ENCODE measurements at places on chromosomes 1 and 21.

- DNase-seq, result no peak
These were observed 90.0 kb downstream of the URB2 start for GRCh38 chr1:229716069-229716468.

- no peak for DNase-seq
These were observed 15.2 kb downstream of the H6PD start for GRCh38 chr1:9249534-9250410.

DNA sequence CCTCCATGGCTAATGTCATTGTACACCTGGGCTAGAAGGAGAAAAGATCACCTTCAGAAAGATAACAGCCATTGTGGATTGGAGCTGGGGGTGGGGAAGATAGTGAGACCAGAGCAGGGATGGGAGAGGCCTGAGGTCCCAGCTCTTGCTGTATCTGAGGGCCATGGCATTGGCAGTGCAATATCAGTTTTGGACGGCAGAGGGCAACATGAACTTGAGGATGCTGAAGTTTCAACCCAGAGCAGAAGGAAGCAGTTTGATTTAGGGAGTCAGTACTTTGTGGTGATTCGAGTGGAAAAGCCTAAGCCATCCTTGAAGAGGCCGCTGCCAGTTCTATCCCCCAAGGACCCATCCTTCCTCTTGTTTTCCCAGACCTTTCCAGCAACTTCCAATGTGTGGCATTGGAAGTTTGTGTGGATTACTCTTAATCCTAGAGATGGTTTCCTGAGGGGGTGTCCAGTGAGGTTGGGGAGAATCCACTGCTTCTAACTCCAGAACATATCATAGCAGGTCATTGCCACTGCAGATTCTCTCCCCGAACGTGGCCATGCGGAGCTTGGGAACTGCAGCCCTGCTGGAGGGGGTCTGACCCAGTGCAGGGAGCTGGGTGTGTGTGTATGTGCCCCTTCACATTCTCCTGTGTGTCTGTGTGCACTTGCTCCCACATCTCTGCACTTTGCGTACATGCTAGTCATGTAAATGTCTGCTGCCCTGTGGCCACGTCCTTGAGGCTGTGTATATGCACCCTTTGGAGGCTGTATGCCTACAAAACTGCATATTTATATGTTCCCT is 24.1 kb downstream of the SLC26A9 start:
- peak; percentile 76 for DNase-seq

- no peak for DNase-seq
These were observed 32.3 kb upstream of the FBXO28 start for GRCh38 chr1:224081604-224082003.

DNA sequence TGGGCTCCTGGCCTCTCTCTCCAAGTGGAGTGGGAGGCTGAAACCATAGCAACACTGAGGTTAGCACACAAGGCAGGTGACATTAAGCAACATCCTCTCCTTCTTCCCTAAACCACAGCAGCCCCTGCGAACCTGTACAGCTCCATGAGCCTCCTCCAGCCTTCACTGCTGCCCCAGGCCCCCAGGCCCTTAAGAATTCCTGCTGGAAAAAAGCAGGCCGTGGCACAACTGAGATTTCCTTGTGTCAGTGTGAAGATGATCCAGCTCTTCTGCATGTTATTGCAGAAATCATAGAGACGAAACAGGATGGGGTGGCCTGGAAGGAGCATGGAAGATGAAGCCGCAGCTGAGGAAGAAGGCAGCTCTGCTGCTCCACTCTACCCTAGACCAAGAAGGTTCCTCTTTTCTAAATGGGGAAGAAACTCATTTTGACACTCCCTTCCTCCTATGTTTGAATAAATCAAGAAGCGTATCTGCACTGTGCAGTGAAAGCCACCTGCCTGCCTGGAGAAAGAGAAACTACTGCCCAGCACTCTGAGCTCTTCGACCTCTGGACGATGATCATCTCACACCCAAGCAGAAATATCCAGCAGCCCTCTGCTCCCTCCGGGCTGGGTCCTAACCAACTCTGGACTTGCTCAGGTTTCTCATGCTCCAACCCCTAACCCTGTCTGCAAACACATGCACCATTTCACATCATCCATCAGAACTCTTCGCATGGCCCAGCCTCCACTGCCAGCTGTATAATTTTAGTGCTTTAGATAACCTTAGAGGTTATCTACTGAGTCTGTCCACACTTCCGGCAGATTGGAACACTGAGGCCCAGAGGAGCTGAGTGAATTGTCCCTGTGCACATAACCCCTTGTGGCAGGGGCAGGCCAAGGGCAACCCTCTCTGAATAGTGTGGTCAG is 20.7 kb downstream of the SH3BP5L start:
- DNase-seq, result peak; percentile 87

DNA sequence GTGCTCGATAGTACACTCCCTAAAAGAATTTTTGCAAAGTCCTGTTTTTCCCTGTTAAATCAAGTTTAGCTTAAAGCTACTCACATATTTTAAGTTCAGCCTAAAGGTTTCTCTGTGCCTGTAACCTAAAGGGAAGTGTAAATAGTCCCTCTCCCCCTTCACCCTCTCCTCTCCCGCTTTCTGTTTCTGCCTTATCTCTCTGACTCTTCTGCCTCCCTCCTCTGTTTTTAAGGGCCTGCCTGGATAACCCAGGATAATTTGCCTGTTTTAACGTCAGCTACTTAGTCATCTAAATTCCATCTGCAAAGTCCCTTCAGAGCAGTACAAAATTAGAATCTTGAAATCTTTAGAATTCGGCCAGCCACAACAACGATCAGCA is 92.6 kb downstream of the NID1 start:
- no peak for DNase-seq

GRCh38 chr1:81478219-81478618 is 322.5 kb upstream of the ADGRL2 start:
- no peak for DNase-seq

DNA sequence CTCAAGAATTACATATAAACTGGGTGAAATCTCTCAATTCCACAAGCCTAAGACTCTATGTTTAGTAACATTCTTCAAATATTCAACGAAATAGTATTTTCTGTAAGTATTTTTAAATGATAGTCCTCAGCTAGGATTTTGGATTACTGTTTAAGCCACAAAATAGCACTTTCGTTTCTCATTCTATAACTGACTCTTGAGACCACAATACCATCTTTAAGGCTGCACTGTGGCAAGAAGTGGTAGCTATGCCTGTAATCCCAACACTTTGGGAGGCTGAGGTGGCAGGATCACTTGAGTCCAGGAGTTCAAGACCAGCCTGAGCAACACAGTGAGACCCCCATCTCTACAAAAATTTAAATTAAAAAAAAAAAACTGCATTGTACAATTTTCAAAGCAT is 126.7 kb downstream of the CDC42BPA start:
- DNase-seq, result no peak

- DNase-seq, result no peak
These were observed 158.3 kb downstream of the PLXNA2 start for GRCh38 chr1:208085655-208086515.

DNA sequence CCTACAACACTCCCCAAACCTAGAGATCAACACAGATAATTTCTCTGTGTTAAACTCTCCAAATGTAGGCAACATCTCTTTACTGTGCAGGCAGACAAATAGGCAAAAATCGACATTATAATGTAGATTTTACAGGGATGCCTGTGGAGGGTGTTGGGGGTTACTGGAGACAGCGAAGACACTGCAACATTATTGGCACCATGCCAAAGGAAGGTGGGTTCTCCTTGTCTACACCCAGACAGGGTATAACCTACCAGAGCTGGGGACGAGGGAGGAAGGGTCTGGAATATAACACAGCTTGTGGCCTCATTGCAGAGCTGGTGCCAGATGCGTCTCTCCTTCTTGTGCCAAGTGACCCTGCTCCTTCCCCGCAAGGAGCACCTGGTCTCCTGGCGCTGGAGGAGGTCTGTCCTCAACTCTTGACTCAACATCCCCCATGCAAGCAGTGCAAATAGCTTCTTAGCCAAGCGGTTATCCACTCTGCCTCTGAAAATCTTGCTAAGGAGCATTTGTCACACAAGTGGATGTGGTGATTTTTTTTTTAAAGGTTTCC is 404.0 kb downstream of the PRDM2 start:
- no peak for DNase-seq

DNA sequence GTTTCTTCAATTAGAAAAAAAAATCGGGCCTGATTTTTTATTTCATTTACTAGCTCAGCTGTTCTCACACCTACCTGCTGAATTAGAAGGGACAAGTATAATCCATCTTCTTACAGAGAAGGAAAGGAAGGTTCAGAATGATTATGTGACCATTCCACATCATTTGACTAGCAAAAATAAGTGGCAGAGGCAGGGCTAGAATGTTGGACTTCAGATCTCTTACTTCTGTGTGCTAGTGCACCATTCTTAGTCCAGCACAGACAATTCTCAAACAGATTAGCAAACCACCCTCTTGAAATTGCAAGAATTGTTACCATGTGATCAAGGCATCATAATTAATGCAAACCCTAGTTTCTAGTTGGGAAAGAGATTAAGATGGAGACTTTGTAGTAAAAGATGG is 32.7 kb downstream of the CTH start:
- DNase-seq, result no peak

GRCh38 chr1:156953571-156953970 is 33.1 kb downstream of the LRRC71 start:
- no peak for DNase-seq

DNA sequence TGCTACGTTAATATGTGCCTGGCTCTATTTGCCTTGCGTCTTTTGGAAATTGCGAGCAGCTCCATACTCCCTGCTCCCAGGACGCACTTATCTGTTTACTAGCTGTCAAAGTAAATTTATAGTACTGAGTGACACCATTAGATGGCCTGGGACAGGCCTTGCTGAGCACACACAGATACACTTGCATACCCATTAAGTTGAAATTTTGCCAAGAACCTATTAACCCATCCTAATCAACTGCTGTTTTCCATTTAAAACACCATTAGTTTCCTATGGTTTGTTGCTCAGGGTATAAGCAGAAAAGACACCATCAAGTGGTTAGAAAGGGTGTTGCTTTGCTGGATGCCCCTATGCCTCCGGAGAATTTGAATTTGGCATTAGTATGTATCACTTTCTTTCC is 187.3 kb downstream of the SLC44A5 start:
- no peak for DNase-seq

DNA sequence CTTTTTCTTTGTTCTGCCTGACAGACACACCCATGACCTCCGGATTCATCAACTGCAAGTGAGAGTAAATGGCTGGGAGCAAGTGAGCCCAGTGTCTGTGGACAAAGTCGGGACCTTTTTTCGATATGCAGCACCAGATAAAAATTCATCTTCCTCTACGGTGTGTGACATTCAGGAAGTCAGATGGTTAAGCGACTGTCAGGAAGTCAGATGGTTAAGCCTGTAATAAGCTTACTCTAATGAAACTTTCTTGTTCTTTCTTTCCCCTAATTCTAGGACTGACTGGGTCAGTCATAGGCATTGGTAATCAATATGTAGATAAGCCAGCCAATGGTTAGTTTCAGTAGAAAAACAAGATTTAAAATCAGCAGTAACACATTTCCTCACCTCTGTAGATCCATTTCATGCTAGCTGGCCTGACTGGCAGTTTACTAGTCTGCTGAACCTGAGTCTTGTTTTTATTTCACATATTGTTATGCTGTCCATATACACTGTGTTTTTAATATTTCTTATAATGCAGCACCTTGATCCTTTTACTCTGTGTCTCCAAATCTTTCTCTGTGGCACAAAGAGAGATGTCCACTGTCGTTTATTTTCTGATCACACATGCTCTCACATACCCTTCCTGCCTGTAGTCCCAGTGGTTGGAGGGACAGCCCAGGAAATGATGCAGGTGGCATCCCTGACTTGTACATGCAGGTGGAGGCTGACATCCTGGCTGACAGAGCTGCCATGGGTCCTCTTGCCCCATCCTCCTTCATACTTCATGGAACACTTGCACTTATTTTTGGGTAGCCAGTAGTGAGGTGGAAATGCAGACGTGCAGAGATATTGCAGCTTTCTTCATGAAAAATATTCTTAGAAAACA is 115.8 kb downstream of the VPS13D start:
- DNase-seq, result peak; percentile 14

DNA sequence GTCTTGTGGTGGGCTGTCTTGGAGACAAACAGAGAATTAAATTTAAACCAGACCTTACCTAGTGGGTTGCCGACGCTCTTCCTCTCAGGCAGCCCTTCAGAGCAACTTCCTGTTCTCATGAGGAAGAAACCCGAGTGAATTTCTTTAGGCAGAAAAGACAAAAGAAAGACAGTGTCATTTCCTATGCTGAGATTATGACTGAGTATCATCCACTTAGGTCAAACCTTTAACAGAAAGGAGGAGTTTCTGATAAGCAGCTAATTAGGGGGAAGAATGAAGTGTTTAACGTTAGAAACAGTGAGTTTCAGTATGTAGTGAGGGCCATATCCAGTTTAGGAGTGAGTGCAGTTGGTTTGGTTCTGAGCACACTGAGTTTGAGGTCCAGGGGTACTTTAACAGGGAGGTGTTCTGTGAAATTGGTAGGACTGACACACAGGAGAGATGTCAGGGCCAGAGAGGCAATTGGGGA is 38.7 kb downstream of the FASLG start:
- DNase-seq, result no peak

- DNase-seq, result no peak
These were observed 205.9 kb upstream of the DPYD start for GRCh38 chr1:98126740-98127139.
